ENCODE measurements at places on chromosomes 16 and 17.

GRCh38 chr16:28879261-28879840 is 1.1 kb downstream of the ATP2A1 start:
- no peak for DNase-seq

DNA sequence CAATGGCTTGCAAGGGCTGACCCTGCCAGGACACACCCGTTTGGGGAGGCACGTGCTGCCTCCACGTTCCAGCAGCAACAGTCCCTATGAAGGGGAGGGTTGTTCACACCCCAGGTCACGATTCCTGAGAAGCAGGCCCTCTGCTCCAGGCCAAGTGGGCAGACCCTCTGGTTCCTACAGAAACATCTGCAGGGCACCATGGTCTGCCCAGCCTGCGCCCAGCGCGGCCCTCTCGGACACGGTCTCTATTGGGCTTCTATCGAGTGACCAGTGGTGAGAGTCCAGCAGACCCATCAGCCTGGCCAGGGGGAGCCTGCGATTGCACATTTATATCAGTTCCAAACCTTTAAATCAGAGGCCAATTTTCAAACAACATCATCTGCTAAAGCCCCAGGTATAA is 128.3 kb downstream of the ZNF423 start:
- DNase-seq = no peak

DNA sequence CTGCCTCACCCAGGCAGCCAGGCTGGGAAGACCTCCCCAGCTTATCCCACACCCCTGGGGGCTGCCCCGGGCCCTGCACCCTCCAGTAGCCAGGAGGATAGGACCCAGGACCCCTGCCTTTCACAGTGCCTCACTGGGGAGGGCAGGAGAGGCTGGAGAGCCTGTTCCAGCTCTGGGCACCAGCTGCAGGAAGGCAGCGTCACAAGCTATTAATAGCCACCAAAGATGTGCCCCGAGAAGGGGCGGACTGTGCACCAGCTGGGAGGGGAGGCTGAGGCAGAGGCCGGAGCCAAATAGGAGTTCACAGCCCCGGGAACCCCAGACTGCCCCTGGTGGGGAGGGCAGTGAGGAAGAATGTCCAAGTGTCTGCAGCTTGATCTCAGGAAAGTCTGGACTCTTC is 8.8 kb downstream of the SBK1 start:
- DNase-seq = no peak

DNA sequence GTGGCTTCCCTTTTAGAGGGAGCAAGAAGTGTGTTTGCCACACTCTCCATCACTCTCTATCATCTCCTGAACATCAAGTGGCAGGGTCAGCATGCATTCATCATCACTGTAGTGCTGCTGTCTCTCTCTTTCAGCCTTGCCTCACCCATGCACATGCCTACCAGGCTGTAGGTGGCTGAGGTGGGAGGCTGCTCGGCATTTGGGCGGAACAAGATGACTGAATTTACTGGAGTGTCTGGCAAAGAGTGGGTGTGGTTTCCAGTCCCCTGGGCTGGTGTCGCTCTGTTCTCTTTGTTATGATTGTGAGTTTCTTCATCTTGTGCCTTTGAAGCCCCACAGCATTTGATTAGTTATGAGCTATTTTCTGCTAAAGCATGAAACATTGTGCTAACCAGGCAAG is 541.9 kb upstream of the EEF2KMT start:
- DNase-seq = no peak

DNA sequence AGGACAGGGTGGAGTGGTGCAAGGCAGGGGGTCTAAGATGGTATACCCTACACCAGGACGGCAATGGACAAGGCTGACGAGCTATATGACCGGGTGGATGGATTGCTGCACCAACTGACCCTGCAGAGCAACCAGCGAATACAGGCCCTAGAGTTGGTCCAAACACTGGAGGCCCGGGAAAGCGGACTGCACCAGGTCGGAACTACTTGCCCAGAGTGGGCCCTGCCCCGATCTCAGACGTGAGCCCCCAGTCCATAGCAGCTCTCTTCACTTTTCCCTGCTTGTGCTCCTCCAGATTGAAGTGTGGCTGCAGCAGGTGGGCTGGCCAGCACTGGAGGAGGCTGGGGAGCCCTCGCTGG is 3.1 kb downstream of the PLEKHG4 start:
- no peak for DNase-seq

DNA sequence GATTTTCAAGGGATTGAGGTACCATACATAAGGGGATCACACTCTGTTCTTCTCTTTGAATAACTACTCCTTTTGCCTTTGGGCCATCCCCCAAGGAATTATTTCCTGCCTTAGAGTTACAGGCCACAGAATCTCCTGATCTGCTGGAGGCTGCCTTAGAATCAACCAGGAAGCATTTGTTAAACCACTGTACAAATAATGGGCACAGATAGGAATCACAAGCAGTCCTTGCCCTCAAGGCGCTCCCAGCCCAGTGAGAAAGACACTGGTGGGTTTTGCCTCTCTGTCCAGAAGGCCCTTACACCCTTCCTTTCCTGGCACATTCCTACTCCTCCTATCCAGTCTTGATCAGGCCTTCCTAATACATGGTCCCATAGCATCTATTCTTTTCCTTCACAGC is 45.9 kb downstream of the MRTFB start:
- DNase-seq = no peak

GRCh38 chr16:55000595-55000994 is 69.9 kb downstream of the IRX5 start:
- no peak for DNase-seq

GRCh38 chr16:641326-642188 is at the start of gene MCRIP2:
MCRIP2 (plus strand) TSS chr16:641828; CDS start chr16:641992, 164 bp downstream.
- no peak for DNase-seq

DNA sequence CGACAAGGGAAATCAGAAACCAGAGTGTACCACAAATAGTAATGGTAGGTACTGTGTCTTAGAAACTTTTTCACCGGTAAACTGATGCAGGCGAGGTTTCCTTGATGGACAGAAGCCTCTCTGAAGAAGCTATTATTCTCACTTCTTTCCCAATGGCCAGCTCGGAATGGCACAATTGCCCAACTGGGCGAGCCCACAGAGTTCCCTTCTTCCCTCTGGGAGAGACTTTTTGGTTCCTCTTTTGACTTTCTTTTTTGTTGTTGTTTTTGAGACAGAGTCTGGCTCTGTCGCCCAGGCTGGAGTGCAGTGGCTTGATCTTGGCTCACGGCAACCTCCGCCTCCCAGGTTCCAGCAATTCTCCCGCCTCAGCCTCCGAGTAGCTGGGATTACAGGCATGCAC is 16.9 kb downstream of the SLC43A2 start:
- no peak for DNase-seq

GRCh38 chr16:89860747-89861304 is 12.6 kb upstream of the TCF25 start:
- DNase-seq = no peak

GRCh38 chr17:69967910-69968411 is 107.1 kb upstream of the KCNJ16 start:
- no peak for DNase-seq

- DNase-seq = no peak
Measured at GRCh38 chr17:10894220-10894619, 56.3 kb upstream of the PIRT start.

DNA sequence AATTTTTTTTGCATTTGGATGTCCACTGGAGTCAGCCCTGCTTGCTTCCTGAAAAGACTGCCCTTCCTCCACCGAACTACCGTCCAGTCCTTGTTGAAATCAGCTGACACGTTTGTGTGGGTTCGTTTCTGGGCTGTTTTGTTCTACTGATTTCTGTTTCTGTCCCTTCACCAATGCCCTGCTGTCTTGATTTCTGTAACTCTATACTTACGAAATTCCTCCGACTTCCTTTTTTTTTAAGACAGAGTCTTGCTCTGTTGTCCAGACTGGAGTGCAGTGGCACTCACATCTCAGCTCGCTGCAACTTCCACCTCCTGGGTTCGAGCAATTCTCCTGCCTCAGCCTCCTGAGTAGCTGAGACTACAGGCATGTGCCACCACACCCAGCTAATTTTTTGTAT is 8.4 kb upstream of the GAA start:
- DNase-seq = no peak
